ENCODE measurements at places on chromosomes 1 and 21. TPM values are rescaled to one million over a fixed set of nuclear protein-coding genes. Genes with fewer than 3 reads are reported as not detected.

- no peak for DNase-seq
These were observed 159.0 kb upstream of the COL6A1 start for GRCh38 chr21:45822429-45823099.

MAP3K6 gene
- total RNA-seq: 4.5 TPM

ITLN1 gene
- total RNA-seq: not detected

GRCh38 chr1:167425482-167425881 lies 92.8 kb downstream of the CD247 start:
- no peak for DNase-seq

VHLL gene
- not detected for total RNA-seq

All from activated naive CD8-positive, alpha-beta T cell treated with anti-CD3 and anti-CD28 coated beads for 36 hours (primary cell).